ENCODE measurements at places on chromosomes 3 and 15.

DNA sequence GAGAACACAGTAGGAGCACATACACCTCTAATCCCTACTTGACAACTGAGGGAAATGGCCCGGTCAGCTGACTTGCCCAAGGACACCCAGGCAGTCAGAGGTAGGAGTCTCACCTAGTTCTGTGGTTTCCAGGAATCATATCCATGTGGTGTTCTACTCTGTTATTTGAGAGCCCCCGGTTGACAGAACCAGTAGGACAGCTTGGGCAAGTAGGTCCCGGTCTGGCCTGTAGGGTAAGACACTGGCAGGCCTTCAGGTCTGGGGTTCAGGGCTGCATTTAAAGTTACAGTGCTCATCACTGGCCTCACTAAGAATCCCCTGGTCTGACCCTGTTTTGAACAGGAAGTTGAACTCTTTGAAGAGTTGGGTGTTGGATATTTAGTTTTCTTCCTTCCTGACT lies 476.1 kb downstream of the SHQ1 start:
- DNase-seq: no peak

DNA sequence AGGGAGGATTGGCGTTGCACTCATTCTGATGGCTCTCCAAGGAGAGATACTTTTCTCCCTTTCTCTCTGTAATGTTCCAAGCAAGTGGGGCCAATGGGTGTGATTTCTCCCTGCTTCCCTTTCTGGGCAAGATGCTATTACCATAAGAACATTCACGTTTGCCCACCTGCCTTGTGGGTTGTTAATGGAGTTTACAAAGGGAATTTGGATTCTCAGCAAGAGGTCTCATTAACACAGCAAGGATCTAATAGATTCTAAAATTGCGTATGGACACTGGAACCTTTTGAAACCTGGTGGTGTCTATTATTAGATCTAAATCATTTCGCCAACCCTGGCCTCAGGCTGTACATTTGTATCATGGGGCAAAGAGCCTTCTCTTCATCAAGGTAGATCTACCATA lies 74.1 kb downstream of the SLCO3A1 start:
- no peak for DNase-seq

DNA sequence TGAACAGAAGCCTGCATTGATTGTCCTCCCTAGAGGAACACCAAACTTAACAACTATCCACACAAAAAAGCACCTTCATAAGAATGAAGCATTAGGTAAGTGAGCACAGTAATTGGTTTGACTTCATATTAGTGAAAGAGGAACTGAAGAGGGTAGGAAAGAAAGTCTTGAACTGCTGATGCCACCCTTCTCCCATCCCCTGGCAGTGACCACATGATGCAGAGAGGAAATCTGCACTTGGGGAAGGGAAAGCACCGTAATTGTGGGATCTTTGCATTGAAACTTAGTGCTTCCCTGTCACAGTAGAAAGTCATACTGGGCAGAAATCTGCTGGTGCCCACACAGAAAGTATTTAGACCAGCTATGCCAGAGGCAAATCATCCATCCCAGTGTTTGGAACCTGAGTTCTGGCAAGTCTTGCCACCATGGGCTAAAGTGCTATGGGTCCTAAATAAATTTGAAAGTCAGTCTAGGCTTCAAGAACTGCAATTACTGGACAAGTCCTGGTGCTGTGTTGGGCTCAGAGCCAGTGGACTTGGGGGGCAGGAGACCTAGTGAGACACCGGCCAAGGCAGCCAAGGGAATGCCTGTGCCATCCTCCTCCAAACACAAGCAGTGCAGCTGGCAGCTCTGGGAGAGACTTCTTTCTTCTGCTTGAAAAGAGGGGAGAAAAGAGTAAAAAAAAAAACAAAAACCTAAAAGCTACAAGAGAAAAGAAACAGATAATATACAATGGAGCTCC lies 63.6 kb downstream of the SLC15A2 start:
- no peak for DNase-seq

DNA sequence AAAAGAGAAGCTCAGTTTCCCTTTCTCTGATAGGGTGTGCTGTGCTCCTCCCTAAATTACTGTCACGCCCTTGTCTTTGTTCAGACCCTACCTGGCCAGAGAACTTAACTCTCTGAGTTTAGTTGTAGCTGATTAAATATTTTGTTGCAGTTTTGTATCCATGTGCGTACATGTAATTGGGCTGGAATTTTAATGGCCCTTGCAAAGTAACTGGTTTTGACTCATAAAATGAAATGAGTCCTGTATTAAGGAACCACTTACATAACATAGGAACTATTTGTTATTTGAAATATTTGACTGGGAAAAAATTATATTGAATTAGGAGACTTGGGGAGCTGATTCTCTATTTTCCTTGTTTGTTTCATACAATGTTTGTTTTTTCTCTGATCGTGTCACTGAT lies 80.2 kb downstream of the LRRK1 start:
- DNase-seq: no peak

DNA sequence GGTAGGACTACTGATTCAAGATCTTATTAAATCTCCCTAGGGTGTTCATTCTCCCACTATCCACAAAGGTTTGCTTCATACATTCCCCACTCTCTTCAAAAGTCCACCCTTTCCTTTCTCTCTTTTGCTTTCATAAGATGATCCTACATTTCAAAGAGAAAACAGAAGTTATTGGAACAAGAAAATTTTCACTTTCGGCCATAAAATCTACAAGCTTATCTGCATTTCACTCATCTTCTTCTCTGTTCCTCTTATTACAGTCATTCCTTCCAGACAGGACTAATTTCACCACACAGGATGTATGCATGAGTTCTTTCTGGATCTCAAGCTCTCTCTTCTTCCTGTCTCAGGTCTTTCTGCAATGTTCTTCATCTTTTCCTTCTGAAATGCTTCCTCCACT lies 238.7 kb downstream of the ISL2 start:
- no peak for DNase-seq

DNA sequence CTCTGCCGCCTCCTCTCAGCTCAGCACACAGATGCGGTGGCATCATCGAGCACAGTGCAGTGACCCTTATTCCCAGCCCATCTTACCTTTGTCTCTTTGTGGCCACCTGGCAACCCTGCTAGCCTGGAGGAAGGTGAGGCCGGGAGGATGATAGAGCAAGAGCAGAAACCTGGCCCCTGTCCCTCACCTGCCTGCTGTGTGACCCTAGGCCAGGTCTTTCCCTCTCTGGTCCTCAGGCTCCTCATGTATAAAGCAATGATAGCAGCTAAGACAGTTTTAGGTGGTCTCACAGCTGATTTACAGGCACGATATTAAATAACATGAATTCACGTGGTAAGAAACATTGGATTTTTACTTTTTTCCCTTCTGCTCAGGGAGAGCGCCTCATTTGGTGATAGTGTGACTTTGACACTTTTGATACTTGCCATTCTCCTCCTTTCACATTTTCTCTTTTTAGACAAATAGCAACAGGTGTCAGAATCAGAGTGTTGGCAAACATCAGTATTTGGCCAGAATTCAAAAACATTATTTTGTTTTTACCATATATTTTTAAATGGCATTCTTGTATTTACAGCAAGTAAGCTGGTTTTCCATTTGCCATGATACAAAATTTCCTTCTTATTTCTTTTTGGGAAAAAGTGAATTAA lies 29.5 kb upstream of the CTSH start:
- no peak for DNase-seq

DNA sequence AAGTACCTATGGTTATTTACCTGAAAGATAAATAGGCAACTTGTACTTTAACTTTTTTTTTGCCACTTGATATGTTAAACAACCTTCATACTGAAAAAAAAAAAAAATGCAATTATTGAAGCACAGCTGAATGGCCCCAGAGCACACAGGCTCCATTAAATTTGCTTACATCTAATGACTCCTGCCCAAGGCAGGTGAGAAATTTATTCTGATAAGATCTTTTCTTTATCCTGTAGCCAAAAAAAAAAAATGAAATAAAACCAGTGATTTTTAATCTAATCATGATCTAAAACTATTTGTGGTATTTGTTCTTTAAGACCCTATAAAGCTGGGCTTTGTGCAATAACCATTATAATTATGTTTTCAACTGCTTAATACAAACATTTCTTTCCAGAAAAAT lies 115.7 kb downstream of the DPH6 start:
- no peak for DNase-seq

DNA sequence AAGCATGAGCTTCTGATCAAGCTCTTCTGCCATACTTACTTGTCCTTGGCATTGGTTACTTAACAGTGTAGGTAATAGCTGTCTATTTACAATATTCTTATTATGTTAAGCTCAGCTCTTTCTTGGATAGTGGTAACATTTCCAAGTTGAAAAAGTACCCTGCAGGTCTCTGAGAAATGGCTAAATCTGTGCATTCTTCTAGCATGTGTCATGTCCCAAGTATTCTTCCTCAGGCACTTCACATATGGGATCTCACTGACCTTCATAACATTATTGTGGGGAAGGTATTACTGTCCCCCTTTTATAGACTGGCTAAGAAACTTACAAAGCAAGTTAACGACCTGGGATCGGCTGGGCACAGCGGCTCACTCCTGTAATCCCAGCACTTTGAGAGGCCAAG lies 236.1 kb downstream of the RORA start:
- no peak for DNase-seq

DNA sequence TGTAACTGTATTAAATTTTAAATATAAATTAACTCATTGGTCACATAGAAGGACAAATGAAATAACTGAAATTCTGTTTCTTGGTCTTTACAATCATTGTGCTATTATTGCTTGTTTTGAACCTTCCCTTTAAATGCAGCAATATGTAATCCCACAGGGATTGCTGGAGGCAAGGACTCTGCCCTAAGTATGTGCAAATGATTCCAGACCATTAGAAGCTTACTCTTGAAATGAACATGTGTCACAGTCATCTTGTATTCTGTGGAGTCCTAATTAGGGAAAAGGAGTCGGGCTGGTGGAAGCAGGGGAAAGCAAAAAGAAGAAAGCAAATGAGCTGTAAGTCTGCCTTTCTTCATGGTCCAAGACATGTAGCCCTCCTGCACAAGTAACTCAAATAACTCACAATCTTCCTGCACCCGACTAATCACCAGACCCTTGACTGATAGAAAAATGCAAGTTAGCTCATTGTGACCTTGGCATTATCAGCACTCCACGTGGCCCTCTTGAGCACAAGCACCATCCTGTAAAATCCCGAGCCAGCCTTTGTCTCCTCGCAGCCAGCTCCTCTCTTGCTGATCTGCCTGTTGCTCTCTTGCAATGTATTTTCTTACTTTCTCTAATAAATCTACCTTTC lies 2.3 kb upstream of the TMPRSS7 start:
- DNase-seq: no peak

GRCh38 chr3:132456136-132456535 lies 38.8 kb downstream of the DNAJC13 start:
- no peak for DNase-seq

DNA sequence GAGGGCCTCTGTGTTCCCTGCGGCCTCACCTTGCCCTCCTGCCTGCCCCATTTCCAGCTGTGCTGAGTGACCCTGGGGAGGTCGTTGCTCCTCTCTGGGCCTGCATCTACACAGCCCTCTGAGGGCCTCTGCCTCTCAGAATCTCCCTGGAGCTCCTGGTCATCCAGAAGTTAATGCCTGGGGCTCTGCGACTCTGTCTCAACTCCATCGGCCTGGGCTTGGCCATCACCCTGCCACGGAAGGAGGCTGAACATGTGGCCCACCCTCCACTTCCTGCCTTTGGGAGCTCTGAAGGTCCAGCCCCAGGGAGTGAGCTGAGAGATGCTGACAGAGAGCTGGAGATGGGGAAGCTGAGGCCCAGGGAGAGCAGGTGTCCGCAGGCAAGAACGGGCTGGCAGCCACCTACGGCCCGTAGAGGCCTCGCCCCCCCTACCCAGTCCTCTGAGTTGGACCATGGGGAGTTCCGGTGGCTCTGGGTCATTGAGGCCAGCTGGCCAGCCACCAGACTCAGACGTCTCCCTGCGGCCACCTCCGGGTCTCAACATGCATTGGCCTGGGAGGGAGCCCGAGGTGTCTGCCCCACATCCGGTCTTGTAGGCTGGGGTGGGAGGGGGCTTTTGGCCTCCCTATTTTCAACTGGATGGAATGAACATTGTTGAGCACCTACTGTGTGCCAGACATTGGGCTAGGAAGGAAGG lies 34.2 kb downstream of the GRIP2 start:
- DNase-seq: no peak

- no peak for DNase-seq
Measured at GRCh38 chr3:137294139-137294538, 336.4 kb downstream of the IL20RB start.

DNA sequence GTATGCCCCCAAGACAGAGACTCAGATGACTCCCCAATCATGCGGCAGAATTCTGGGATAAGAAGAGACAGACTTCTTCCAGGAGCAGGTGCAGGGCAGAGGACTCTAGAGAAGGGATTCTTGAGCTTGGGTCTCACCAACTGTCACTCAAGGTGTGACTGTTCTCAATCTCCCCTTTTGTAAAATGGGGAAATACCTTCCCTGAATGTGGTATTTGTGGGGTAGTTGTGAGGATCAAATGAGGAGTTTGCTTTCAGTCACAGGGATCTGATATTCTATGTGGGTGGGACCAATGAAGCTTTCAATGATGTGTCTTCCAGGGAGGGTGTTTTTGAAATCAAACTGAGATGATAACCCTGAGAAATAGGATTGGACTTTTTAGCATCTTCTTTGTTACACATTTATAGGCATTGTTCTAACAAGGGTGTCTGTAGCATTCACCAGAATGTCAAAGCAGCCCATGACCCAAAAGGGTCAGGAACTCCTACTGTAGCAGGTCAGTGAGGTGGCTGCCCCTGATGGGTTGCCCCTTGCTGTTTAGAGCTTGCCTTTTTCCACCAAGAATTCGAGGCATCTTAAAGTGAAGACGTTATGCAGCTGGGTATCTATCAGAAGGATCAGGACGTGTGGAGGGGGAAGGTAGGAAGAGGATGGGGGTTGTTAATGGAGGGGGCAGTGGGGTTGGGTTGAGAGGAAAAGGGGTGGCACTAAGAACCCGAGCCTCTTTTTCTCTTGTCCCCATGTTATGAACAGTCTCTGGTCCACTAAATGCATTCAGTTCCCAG lies 28.8 kb downstream of the UMPS start:
- no peak for DNase-seq

GRCh38 chr15:78637776-78638435 lies 3.1 kb downstream of the CHRNB4 start:
- peak; percentile 10 for DNase-seq

DNA sequence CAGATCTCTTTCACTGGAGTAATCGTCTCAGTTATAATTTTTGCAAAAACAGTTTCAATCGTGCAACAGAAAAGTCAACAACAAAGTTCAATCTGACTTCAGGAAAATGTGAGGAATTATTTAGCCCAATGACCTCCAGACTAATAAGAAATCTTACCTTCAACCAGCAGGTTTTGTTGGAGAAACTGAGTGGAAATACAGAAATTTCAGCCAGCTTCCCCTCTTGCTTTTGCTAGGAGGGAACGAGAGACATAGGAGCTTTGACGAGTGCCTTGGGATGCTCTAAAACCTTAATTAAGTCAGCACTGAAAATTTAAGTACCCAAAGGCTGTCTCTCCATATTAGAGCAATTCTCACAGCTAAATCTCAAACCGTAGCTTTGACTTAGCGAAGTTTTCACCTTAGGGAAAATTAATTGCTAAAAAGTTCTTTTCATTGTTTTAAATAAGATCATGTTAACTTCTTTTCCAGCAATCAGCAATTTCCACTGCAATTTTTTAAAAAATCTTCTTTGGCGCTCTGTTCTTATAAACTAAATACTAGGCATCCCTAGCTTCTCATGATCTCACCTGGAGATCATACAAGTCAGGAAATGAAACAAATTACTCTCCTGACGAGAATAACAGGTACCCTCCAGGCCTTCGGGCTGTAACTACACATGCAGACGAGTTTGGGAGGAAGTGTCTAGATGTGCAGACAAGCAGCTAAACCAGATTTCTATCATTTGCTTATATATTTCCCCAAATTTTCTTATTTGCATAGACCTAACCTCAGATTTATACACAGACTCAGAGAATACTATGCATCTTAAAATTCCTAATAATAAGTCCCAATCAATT lies 250.2 kb downstream of the FAM43A start:
- DNase-seq: no peak

All from breast epithelium (tissue), 4 donors.